GM23338 (cell line): ENCODE measurements at places on chromosomes 6 and 20. TPM values are rescaled to one million over a fixed set of nuclear protein-coding genes. Genes with fewer than 3 reads are reported as not detected.

- no peak overlapping the region for H3K27ac ChIP-seq
- no peaks in the 10 kb centered on the region for H3K4me1 ChIP-seq
- no peak for DNase-seq
- no peak overlapping the region for H3K4me3 ChIP-seq
- H3K36me3 ChIP-seq, result no peaks in the 10 kb centered on the region; the same call in 1 of the 2 replicates
These were observed 53.6 kb upstream of the KIF16B start for GRCh38 chr20:16626849-16627248.

DNA sequence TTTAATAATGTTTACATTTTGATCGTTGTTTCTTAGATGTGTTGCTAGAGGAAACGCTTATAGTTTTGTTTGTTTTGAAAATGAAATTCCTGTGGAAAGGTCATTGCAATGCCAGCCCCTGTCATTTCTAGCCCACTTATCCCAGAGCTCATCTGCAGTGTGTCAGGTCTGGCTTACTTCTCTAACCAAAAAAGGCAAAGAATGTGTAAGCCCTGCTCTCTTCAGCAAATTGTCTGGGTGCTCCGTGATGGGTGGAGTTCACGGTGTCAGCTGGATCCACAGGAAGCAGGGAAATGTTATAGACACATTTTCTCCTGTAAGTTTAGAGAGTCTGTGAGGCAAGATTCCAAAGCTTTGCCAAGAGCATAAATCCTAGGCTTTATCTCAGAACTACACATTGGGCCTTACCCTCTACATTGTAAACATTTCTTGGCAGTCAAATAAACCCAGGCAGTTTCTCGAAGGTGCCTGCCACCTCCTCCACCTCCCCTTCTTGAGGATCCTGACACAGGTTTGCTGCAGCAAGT is 50.9 kb downstream of the RPRD1B start:
- no peak overlapping the region for H3K27ac ChIP-seq
- no peaks in the 10 kb centered on the region for H3K36me3 ChIP-seq
- no peaks in the 10 kb centered on the region for H3K27me3 ChIP-seq
- no peak for DNase-seq
- no peaks in the 10 kb centered on the region for H3K4me1 ChIP-seq
- H3K4me3 ChIP-seq, result no peak overlapping the region

- 0 out of 2 replicates have a peak, but pooled peaks cover 5% of the 10 kb centered on the region for H3K27me3 ChIP-seq
- no peak for DNase-seq
- peak overlapping the region; percentile 70 for H3K27ac ChIP-seq
- H3K36me3 ChIP-seq, result no peaks in the 10 kb centered on the region
These were observed 381 bp upstream of the PEX7 start for GRCh38 chr6:136822046-136822375.

Gene MRAP2
- 10.2 and 13.5 TPM in 2 replicates for total RNA-seq

Gene PEDS1
- total RNA-seq, result 33.0 and 43.6 TPM in 2 replicates

GRCh38 chr20:44598423-44599305 is 16.3 kb downstream of the PKIG start:
- no peak overlapping the region for H3K4me3 ChIP-seq
- H3K4me1 ChIP-seq, result peaks cover 18% of the 10 kb centered on the region; the same call in 1 of the 2 replicates
- H3K36me3 ChIP-seq, result no peaks in the 10 kb centered on the region
- H3K27ac ChIP-seq, result no peak overlapping the region
- no peaks in the 10 kb centered on the region; the same call in 1 of the 2 replicates for H3K27me3 ChIP-seq
- DNase-seq, result no peak

- DNase-seq, result no peak
- H3K4me3 ChIP-seq, result no peak overlapping the region
- H3K36me3 ChIP-seq, result no peaks in the 10 kb centered on the region
- no peaks in the 10 kb centered on the region for H3K27me3 ChIP-seq
- no peaks in the 10 kb centered on the region for H3K4me1 ChIP-seq
These were observed 149.0 kb downstream of the MYB start for GRCh38 chr6:135329851-135330803.

DNA sequence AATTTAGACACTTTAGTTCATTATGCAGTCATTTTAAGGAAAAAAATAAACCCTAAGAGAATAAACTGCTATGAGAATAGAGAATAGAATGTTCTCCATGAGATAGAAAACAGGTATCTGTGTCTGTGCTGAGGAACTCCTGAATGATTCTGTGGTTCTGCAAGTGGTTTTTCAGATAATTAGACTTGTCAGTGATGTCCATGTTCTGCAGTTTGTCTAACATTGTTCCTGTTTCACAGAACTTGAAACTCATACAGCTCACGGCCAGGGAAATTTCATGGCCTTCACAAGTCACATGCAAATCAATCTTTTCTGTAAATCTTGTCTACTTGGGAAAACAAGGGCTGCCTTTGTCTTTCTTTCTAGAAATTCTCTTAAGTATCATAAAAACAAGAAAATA is 73.4 kb upstream of the HMGCLL1 start:
- no peak overlapping the region for H3K4me3 ChIP-seq
- H3K36me3 ChIP-seq, result no peaks in the 10 kb centered on the region
- H3K4me1 ChIP-seq, result peaks cover 6% of the 10 kb centered on the region
- DNase-seq, result no peak

DNA sequence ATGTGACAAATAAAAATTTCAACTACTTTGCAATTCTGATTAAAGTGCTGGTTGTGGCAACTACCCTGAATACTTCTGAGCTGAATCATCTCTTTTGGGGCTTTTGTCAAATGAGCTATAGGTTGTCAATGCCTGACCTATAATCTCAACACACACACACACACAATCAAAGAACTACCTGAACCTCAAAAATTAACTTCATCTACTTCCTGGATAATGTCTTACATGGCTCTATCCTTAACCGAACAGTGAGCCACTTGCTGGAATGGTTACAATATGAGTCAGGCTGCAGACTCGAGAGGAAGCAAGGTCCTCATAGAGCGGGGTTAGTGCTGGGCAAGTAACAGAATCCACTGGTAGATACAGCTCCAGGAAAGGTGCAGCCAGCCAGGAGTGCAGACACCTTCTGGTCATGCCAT is 70.6 kb upstream of the DST start:
- peaks cover 70% of the 10 kb centered on the region for H3K4me1 ChIP-seq
- no peak overlapping the region for H3K4me3 ChIP-seq
- H3K27ac ChIP-seq, result 0 out of 2 replicates have a peak overlapping the region, but pooled peaks have one; percentile 17
- H3K36me3 ChIP-seq, result no peaks in the 10 kb centered on the region

Gene GNAS-AS1
- total RNA-seq, result 12.1 and 15.0 TPM in 2 replicates
